G401 (cell line): ENCODE measurements at places on chromosomes 4 and X.

DNA sequence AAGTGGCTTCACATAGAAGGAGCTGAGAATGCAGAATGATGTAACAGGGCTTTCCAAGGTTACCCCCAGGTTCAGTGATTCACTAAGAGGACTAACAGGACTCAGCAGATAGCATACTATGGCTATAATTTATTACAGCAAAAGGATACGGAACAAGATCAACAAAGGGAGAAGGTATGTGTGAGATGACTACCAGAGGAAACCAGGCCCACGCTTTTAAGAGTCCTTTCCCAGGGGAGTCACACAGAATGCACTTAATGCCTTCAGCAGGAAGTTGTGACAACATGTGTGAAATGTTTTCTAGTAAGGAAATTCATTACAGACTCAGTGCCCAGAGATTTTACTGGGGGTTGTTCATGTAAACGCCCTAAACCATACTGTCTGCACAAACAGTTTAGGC, 373.6 kb upstream of the MAGEB2 start:
- no peak for DNase-seq

- DNase-seq, result peak; percentile 98
Observed at GRCh38 chr4:61992351-61992750, 792.2 kb downstream of the ADGRL3 start.

- no peak for DNase-seq
Observed at GRCh38 chr4:177948853-177949252, 506.6 kb upstream of the AGA start.

- DNase-seq, result no peak
Observed at GRCh38 chr4:169054879-169055278, 44.8 kb upstream of the CBR4 start.

- DNase-seq, result peak; percentile 87
Observed at GRCh38 chr4:25670991-25671390, 15.3 kb downstream of the SLC34A2 start.

GRCh38 chr4:178356725-178357124, 914.5 kb upstream of the AGA start:
- DNase-seq, result no peak

DNA sequence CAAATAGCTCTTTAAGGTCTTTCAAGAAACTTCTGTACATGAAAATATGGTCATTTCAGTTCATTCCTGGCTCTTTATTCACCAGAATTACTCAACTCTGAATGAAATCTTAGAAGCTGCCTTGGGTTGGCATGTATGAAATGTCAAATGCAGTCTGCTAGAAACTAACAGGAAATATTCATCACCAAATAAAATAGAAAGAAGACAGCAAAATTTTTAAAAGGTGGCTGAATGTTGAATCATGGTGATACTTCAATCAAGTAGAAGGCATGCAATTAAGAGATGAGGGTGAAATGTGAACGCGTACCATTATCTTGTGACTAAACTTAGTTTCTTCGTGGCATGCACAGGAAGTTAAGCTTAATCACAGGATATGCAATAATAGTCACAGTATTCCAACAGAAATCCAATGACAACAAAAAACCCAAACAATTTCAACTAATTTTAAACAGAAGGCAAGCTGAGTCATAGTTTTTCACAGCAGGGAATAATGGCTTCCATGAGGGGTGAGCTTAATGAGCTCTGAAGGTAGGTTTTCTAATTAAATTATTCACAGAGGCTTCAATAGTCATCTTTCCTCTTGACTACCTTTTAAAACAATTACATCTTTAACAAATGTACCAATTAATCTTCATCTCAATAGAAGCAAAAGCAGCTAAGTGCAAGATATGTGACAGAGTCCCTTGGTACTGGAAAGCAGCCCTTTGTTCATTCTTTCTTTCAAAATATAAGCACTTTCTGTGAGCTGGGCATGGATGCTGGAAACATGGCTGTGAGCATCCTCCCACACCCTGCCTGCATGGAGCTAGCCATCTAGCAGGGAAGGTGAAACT, 44.5 kb downstream of the SCFD2 start:
- no peak for DNase-seq

DNA sequence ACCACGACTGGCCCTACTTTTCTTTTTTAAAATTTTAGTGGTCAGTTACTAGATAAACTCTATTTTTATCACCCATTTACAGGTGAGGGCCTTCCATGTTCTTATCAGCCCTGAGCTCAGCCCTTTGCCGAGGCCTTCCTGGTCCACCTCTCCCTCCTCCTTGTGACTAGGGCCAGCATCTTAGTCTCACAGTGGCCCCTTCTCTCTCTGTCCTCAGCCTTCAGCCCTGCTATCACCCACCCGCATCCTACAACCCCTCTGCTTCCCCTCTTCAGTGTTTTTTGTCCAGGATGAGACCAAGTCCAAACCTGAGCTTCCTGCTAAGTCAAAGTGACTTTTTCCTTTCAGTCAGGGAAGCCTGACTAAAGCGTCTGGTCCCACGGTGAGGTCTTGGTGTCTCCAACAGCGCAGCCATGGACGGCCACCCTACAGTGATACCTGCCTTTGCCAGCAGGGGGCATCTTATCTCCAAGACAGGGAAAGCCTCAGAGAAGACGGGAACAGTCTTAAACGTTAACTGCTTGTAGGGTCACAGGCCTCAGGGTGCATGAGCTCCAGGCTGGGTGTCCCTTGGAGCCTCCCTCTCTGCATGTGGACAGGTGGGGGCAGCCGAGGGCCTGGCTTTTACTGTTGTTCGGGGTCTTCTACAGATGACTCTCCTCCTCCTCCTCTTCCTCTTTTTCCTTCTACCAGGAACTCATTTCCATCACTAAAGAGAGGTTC, 11.7 kb upstream of the GAGE10 start:
- DNase-seq, result peak; percentile 48

GRCh38 chr4:90922174-90922573, 795.0 kb downstream of the CCSER1 start:
- DNase-seq, result no peak

DNA sequence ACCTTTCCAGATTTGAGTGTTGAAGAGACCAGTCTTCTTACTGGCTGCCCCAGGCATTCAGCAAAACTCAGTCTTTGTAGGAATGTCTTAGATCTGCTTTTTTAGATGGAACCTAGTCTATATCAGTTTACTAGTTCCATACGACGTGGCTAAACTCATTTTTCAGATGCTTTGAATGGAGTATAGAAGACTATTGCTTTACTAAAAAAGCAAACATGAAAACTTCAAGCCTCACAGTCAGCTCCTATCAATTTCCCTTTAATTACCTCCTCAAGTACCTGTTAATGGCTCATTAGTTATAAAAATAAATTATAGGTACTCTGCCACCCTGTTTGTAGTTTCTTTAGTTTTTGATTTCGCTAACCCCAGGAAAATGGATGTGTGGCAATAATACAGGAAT, 63.0 kb upstream of the STOX2 start:
- no peak for DNase-seq

DNA sequence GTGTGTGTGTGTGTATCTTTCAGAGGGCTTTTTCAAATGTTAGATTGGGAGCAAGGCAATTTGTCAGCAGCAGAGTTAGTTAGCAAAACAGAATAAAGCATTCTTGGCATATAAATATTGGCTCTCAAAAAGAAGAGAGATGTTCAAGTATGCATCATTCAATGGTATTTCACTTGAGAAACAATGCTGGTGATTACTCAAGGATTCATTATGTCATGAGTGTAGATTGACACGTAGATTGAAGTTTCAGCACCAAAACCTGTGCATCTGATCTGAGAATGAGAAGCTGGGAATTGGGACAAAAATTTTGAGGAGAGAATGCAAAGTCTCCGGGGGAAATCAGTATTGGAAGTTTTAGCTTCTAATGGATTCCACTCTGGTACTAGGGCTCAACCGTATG, 241.4 kb downstream of the FRMPD4 start:
- DNase-seq, result no peak

- DNase-seq, result no peak
Observed at GRCh38 chr4:69360271-69360670, 80.0 kb downstream of the UGT2B28 start.

GRCh38 chrX:100687546-100687945, 43.5 kb downstream of the SRPX2 start:
- no peak for DNase-seq

- no peak for DNase-seq
Observed at GRCh38 chr4:55880652-55881280, 27.3 kb downstream of the EXOC1 start.

GRCh38 chr4:11376571-11376970, 52.1 kb downstream of the HS3ST1 start:
- no peak for DNase-seq

GRCh38 chr4:163693211-163693610, 198.7 kb downstream of the TMA16 start:
- DNase-seq, result no peak

GRCh38 chr4:111268769-111269414, 646.0 kb upstream of the PITX2 start:
- DNase-seq, result no peak

GRCh38 chrX:116357329-116357728, 79.1 kb upstream of the SLC6A14 start:
- DNase-seq, result no peak

DNA sequence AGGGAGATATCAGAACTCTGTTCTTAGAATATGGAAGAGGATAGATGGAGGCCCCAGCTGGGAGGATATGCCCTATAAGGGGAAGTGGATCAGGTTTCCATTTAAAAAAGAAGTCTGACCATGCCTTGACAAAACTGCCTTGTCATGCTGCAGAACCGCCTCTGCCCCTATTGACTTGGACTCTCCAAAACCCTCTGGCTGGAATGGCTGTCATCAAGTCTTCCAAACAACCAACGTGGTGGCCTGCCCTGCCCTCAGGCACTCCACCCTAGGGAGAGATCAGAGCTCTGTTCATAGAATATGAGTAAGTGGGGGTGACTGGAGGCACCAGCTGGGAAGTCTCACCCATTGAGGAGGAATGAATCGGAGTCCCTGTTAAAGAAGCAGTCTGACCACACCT, 114.9 kb downstream of the VSIG4 start:
- no peak for DNase-seq

- DNase-seq, result no peak
Observed at GRCh38 chr4:67996127-67996526, 32.8 kb upstream of the TMPRSS11A start.

GRCh38 chr4:106704253-106704870, 331.8 kb downstream of the DKK2 start:
- DNase-seq, result no peak

DNA sequence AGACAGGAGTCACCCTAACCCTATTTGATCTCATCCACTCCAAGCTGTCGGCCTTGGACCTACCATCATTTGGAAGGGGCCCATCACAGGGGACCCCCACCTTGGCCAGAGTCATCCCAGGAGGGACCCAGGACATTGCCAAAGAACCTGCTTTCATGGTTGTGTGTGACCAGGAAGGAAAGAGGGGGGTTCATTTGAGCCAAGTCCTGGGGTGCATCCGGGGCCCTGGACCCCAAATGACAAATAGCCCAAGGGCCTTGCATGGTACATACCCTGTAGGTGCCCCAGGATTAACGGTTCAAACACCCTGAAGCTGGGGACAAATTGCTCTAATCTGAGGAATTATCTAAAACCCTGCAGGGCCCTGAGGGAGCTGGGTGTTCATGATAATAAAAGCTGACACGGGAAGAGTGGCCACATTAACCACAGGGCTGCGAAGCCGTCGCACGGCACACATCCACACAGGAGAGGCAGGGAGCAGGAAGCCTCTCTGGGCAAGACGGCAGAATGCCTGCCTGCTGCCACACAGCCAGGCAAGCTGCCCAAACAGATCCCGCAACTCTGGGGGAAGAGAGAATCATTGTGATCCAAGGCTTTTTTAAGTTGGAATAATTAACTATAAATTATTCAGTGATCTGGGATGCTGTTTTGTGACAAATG, 28.2 kb upstream of the PPP2R2C start:
- DNase-seq, result no peak

- DNase-seq, result no peak
Observed at GRCh38 chr4:147088146-147088545, 142.5 kb upstream of the TTC29 start.

DNA sequence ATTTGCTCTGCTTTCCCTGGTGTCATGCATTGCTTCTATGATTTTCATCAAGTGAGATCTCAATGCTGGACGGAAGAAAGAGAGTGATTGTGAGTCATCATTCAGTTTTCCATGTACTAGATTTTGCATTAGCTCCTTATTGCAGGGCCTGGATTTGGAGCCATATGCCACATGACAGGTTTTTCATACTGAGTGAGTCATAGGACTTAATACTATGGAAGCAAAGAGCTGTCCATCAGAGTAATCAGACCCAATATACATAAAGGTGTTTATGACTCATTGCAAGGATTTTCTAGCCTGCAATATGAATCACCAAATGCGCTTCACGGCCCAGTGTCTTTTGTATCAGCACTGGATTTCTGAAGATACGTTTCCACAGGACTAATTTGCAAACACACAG, 11.2 kb upstream of the TFDP3 start:
- no peak for DNase-seq

DNA sequence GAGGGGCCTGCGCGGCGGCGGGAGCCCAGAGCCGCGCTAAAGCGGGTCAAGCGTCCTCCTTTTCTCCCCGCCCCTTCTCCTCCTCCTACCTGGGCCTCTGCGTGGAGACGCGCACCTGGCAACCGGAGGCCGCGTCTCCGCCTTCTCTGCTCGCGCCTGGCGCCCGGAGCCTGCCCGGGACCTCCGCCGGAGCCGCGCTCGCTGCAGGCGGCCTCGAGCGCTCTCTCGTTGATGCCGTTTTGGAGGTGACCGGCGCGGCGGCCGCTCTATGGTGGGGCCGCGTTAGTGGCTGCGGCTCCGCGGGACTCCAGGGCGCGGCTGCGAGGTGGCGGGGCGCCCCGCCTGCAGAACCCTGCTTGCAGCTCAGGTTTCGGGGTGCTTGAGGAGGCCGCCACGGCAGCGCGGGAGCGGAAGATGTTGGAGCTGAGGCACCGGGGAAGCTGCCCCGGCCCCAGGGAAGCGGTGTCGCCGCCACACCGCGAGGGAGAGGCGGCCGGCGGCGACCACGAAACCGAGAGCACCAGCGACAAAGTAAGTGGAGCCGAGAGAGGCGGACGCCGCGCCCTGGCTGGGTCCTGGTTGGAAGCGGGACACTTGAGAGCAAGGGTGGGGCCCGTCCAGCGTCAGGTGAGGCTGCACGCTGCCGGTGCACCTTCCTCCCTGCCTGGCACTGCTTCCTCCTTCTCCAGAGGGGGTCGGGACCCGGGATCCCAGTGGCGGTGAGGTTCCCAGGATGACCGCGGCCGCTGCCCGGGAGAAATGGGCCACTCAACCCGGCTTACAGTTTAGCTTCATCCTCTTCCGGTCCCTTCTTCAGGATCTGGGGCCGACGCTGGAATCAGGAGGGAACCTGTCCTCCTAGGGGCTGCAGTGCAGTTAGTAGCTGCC, at the start of gene CDS1:
Gene CDS1, plus strand, starts transcription at position 140 of the 888 bp plus-strand sequence. Its CDS starts 275 bp downstream, at position 415.
- DNase-seq, result peak; percentile 40

DNA sequence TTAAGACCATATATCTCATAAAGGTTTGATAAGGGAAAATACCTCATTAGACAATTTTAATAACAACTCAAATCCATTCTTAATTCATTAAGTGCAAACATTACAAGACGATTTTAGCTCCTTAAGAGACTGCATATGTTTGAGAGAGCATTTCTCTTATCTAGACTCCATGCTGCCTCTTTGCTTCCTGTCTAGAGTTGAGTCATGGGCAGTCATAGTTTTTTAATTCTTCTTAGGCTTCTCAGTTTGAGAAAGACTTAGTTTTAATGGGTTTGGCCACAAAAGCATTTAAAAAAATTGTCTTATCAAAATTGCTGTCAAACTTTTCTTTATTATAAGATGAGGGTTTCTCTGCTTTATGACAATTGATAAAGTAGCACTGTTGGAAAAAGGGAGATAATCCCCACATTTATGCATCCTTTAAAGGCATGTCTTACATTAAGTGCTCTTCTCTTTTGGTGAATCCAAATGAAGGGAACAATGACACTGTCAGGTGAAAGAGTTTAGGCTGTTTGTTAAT, 713.4 kb downstream of the PCDH18 start:
- DNase-seq, result no peak
